PC-9 (cell line): ENCODE measurements at places on chromosomes 3 and 15. TPM values are rescaled to one million over a fixed set of nuclear protein-coding genes. Genes with fewer than 3 reads are reported as not detected.

GRCh38 chr3:169453256-169454059 lies 210.1 kb downstream of the MECOM start:
- peak overlapping the region; percentile 42; the same call in 1 of the 2 replicates for H3K27ac ChIP-seq
- no peak overlapping the region for H3K4me3 ChIP-seq
- no peaks in the 10 kb centered on the region for H3K27me3 ChIP-seq

The AQP9 gene
- not detected in 2 replicates for total RNA-seq

GRCh38 chr15:72554471-72555425 lies 80.6 kb downstream of the ARIH1 start:
- H3K27ac ChIP-seq = no peak overlapping the region
- H3K27me3 ChIP-seq = no peaks in the 10 kb centered on the region
- H3K36me3 ChIP-seq = 0 out of 2 replicates have a peak, but pooled peaks cover 4% of the 10 kb centered on the region
- H3K4me3 ChIP-seq = no peak overlapping the region
- DNase-seq = no peak

DNA sequence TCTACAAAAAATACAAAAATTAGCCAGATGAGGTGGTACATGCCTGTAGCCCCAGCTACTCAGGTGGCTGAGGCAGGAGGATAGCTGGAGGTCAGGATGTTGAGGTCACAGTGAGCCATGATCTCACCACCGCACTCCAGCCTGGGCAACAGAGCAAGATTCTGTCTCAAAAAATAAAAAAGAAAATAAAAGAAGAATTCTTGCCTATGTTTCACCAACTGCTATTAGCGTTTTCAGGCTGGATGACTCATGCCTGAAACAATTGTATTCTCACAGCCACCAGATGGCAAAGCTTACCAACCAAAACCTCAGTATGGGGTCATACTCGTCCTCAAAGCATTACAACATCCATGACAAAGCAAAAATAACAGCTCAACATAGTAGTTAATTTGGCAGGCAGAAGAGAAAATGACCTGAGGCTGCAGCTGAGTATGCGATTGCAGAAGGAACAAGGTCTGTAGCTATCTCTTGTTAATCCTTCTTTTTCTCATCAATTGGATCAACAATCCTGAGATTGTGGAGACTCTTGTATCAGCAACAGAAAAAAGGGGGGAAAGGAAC lies 52.2 kb downstream of the TP53BP1 start:
- H3K27ac ChIP-seq = peak overlapping the region; percentile 74
- peaks cover 4% of the 10 kb centered on the region for H3K4me1 ChIP-seq
- H3K36me3 ChIP-seq = no peaks in the 10 kb centered on the region; the same call in 1 of the 2 replicates
- no peak overlapping the region for H3K4me3 ChIP-seq
- DNase-seq = peak; percentile 55

DNA sequence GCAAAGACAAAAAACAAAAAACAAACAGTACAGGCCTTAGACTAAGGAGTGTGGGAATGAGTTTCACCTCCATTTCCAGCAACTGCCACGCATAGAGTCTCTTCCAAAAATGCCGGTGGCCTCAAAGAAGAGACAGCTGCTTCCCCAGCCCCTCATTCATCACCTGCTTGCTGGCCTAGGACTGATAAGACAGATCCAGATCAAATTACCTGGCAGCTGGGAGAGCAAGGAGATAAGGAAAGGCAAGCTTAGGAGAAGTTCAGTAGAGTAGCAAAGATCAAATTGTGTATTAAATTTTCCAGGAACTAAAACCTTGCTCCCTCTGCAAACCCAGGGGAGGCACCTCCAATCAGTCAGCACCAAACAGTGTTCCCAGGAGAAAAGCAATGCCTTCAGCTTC lies 325.8 kb upstream of the CTNNB1 start:
- H3K4me1 ChIP-seq = no peaks in the 10 kb centered on the region
- no peaks in the 10 kb centered on the region for H3K36me3 ChIP-seq
- no peak for DNase-seq
- H3K27ac ChIP-seq = no peak overlapping the region

The SLC9C1 gene
- total RNA-seq = not detected in 2 replicates

DNA sequence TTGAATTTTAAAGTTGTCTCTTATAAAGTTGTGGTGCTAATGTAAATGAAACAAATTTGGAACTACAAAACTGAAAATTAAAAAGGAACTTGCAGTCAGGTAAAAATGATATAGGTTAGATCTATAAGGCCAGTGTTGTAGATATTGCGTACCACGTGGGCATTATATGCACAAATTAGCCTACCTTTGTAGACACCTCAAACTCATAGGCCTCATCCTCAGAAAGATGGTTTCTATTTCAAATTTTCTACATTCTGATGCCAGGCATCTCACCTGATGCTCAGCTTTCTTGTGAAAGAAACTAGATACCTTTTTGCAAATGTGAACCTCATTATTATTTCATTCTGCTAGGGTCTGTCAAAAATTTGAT lies 25.6 kb downstream of the TMEM207 start:
- 0 out of 2 replicates have a peak overlapping the region, but pooled peaks have one; percentile 6 for H3K27ac ChIP-seq
- no peaks in the 10 kb centered on the region for H3K4me1 ChIP-seq
- H3K36me3 ChIP-seq = no peaks in the 10 kb centered on the region
- DNase-seq = no peak
- H3K27me3 ChIP-seq = no peaks in the 10 kb centered on the region
- H3K4me3 ChIP-seq = no peak overlapping the region

The IMPG2 gene
- total RNA-seq = 0.05 and 0.11 TPM in 2 replicates

DNA sequence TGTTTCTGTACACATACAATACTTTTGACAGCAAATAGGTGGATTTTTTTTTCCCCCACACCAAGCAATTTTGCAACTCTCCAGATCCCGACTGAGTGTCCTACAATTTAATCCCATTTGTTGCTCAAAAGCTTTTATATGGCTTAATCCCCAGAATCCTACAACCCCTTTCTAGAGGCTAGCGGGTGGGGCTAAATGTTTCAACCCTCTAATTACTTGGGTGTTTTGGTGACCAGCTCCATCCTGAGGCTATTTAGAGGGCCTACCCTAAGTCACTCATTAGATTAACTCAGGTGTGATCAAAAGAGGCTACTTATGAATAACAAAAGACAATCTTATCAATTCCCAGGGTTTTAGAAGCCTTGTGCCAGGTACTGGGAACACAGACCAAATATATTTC lies 21.0 kb upstream of the FBXL2 start:
- H3K27me3 ChIP-seq = no peaks in the 10 kb centered on the region
- no peak for DNase-seq
- no peak overlapping the region for H3K27ac ChIP-seq
- no peak overlapping the region for H3K4me3 ChIP-seq
- no peaks in the 10 kb centered on the region for H3K4me1 ChIP-seq
- no peaks in the 10 kb centered on the region for H3K36me3 ChIP-seq
